ENCODE measurements at places on chromosomes 3 and 15. TPM values are rescaled to one million over a fixed set of nuclear protein-coding genes. Genes with fewer than 3 reads are reported as not detected.

- no peak for DNase-seq
These were observed 601.0 kb upstream of the ADAMTS9 start for GRCh38 chr3:65288776-65289175.

- no peak for DNase-seq
These were observed 1.2 kb upstream of the BAHD1 start for GRCh38 chr15:40439461-40439959.

- DNase-seq, result no peak
These were observed 13.9 kb upstream of the FRG2C start for GRCh38 chr3:75650191-75650590.

DNA sequence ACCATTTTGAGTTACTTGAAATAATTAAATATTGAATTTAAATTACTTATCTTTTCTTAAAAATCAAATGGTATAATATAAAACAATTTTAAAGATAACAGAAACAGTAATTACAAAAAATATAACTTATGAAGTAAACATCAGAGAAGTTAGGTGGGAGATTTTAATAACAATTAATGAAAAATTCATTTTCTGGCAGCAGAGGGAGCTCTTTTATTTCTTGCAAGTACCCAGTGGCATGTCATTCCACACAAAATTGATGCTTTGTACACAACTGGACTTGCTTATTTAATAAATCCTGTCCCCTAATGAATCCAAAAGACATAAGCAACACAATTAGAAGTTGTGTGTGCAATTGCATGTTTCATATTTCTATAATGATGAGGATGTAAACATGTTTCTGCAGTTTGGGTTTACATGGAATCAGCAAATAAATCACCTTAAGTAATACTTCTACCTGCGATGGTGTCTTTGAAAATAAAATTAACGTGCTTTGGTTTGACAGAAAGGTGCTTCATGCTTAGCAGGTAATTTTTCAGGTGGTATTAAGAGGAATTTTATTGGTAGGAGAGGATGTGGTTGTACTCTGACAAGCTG lies 861.3 kb downstream of the ZPLD1 start:
- peak; percentile 10 for DNase-seq

- no peak for DNase-seq
These were observed 267.1 kb downstream of the XXYLT1 start for GRCh38 chr3:195003893-195004289.

DNA sequence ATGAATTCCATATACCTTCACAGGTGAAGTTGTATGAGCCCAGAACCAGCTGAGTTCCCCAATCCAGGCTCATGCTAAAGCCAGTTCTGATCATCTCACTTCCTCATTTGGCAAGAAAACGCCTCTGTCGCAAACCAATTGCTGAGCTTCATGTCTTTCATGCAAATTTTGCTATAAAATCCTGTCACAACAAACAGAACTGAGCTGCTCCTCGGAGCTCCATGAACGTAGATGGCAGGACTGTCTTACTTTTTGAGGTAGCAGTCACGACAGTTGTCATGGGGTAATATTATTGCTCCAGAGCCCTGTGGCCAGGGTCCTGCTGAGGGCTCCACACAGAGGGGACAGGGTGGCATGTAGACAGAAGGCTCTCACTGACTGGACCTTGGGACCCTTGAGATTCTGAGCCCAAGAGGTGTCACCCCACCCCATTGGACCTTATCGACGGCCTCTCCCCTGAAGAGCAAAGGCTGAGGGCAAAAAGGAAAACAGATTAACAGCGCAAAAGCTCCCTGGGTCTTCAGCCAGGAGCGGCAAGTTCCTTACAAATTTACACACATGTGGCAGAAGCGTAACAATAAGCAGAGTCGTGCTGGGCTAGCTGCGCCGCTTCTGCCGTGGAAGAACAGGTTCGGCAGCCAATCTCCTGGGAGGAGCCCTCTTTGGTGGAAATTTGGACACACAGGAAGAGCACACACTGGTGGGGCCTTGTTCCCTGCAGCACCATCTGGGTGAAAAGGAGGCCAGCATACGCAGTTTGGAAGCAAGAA lies 249.2 kb downstream of the OPA1 start:
- DNase-seq, result no peak

- DNase-seq, result no peak
These were observed 5.1 kb downstream of the ATP13A3 start for GRCh38 chr3:194481525-194482195.

- no peak for DNase-seq
These were observed 6.4 kb downstream of the MED12L start for GRCh38 chr3:151091685-151092345.

- no peak for DNase-seq
These were observed 69.7 kb downstream of the CHCHD6 start for GRCh38 chr3:126773783-126774182.

DNA sequence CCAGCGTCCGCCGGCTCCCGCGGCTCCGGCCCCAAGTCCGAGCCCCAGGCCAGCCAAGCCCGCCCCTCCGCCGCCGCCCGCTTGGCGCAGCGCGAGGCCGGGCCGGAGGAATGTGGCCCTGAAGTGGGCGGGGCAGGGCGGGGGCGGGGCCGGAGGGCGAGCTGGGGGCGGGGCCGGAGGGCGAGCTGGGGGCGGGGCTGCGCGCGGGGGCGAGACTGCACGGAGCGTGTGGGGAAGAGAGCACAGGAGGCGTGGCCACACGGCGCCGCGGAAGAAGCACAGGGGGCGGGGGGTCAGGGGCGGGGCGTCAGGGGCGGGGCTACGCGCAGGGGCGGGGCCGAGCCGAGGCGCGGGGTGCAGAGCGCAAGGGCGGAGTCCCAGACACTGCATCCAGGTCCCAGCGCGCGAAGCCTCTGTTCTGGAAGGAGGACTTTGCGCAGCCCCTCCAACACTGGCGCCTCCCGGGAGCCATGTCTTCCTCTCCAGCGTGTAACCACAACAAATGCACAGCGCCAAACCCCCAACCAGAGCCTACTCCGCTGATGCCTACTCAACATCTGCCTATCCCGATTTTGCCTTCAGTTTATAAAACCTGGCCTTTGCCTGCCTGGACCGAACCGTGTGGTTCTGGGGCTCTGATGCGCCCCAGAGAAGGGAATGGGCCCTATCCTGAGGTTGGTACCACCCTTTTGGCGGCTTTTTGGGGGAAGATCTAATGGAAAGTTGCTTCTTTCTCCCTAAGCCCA lies 105.5 kb downstream of the IQSEC1 start:
- DNase-seq, result peak; percentile 57

GRCh38 chr3:150107429-150108175 lies 136.9 kb upstream of the PFN2 start:
- DNase-seq, result no peak

The POC1A gene
- polyA plus RNA-seq, result 10.6 TPM

The SLC28A2 gene
- 0.82 TPM for polyA plus RNA-seq

The GOLGA6B gene
- 0.10 TPM for polyA plus RNA-seq

The FSTL1 gene
- 545 TPM for polyA plus RNA-seq

The ANKUB1 gene
- 0.46 TPM for polyA plus RNA-seq

The ZNF774 gene
- polyA plus RNA-seq, result 5.1 TPM

The PPIP5K1 gene
- 21.8 TPM for polyA plus RNA-seq

The SERPINI1 gene
- 58.8 TPM for polyA plus RNA-seq

The GP5 gene
- polyA plus RNA-seq, result 0.69 TPM
